ENCODE measurements at places on chromosomes 16 and 17. TPM values are rescaled to one million over a fixed set of nuclear protein-coding genes. Genes with fewer than 3 reads are reported as not detected.

Gene CIITA
- total RNA-seq, result 0.17 TPM

Gene GAST
- total RNA-seq, result not detected

Gene P2RX1
- not detected for total RNA-seq

Gene KRT14
- 0.30 TPM for total RNA-seq

Gene TLCD1
- total RNA-seq, result 46.7 TPM

Gene DNAH3
- total RNA-seq, result 0.14 TPM

Gene PRSS33
- not detected for total RNA-seq

Gene RNU2-1
- total RNA-seq, result not detected

Gene WFIKKN1
- total RNA-seq, result 0.16 TPM

Gene MYH1
- not detected for total RNA-seq

Gene TSPOAP1
- not detected for total RNA-seq

Gene CDT1
- 34.3 TPM for total RNA-seq

Gene DUS1L
- 133 TPM for total RNA-seq

Gene HOXB4
- total RNA-seq, result 0.16 TPM

Gene G6PC1
- total RNA-seq, result not detected

Gene SRL
- 0.03 TPM for total RNA-seq

Gene C16orf46
- total RNA-seq, result 0.78 TPM

Gene SCGB1C2
- not detected for total RNA-seq

Gene DNAAF8
- 2.0 TPM for total RNA-seq

Gene CDH11
- 0.63 TPM for total RNA-seq

Gene OR1F1
- not detected for total RNA-seq

Gene ABCC3
- total RNA-seq, result 122 TPM

Gene DOC2B
- 0.79 TPM for total RNA-seq

Gene DNAH2
- not detected for total RNA-seq

Gene TEPSIN
- 18.0 TPM for total RNA-seq

Gene MYH8
- not detected for total RNA-seq

Gene CD19
- not detected for total RNA-seq

Gene SRSF2
- total RNA-seq, result 470 TPM

Gene PPM1E
- 0.09 TPM for total RNA-seq

Data from A549 treated with CpdA at 1 μM for 4 hours (cell line).